ENCODE measurements at places on chromosomes 6 and 20. TPM values are rescaled to one million over a fixed set of nuclear protein-coding genes. Genes with fewer than 3 reads are reported as not detected.

FIG4 gene
- 4.0 TPM for total RNA-seq

MYB gene
- 0.58 TPM for total RNA-seq

TNNC2 gene
- total RNA-seq = not detected

EPPIN gene
- not detected for total RNA-seq

CST1 gene
- total RNA-seq = 0.84 TPM

CFAP61 gene
- 0.16 TPM for total RNA-seq

PACRG gene
- 0.13 TPM for total RNA-seq

Data from A549 treated with Mapracorat at 1 μM for 4 hours (cell line).